Stimulated activated CD8-positive, alpha-beta memory T cell treated with anti-CD3 and anti-CD28 coated beads, Interleukin-4, amount 100 ng/mL, for 4 hours (primary cell): ENCODE measurements at places on chromosomes 12 and 14.

DNA sequence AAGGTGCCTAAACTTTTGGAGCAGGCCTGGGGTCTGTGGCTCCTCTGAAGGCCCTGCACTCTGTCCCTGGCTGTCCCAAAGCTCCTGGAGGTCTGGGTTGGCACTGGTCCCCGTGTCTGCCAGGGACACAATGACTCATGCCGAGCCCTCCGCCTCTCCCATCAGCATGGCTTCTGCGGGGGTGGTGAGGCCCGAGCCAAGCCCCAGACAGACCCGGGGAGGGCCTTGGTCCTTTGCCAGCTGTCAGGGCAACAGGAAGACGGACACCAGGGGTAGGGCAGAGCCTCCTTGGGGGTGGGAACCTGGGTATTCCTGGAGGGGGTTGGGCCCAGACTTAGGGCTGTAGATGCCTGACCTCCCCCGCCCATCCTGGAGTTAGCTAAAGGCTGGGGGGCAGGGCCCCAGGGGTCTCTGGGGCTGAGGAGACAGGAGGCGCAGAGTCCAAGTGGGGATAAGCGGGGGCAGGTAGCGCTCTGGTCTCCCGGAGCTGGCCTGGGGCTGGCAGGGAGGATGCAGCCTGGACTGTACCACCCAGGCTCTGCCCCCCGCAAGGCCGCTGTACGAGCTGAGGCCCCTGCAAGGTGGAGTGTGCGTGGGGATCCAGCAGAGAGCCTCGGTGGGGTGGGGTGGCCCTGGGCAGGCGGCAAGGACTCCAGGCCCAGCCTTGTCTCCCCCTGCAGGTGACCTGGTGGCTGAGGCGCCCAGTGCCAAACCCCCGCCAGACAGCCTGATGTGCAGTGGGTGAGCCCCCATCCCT lies 16.4 kb upstream of the PUS1 start:
- DNase-seq, result no peak

DNA sequence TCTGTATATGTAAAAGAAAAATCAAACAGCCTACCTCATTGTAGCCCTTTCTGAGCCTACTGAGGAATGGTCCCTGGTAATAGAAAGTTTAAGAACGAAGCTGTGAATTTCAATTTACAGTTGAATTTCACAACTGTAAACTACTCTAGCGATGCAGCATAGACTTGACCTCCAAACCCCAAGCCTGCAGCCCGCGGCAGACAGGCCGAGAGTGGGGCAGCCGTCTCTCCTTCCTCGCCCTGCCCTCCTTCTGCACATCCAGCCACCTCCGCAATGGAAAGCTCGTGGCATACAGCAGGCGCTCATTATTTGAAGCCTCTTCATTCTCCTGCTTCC lies 15.3 kb downstream of the RNASE2 start:
- no peak for DNase-seq

DNA sequence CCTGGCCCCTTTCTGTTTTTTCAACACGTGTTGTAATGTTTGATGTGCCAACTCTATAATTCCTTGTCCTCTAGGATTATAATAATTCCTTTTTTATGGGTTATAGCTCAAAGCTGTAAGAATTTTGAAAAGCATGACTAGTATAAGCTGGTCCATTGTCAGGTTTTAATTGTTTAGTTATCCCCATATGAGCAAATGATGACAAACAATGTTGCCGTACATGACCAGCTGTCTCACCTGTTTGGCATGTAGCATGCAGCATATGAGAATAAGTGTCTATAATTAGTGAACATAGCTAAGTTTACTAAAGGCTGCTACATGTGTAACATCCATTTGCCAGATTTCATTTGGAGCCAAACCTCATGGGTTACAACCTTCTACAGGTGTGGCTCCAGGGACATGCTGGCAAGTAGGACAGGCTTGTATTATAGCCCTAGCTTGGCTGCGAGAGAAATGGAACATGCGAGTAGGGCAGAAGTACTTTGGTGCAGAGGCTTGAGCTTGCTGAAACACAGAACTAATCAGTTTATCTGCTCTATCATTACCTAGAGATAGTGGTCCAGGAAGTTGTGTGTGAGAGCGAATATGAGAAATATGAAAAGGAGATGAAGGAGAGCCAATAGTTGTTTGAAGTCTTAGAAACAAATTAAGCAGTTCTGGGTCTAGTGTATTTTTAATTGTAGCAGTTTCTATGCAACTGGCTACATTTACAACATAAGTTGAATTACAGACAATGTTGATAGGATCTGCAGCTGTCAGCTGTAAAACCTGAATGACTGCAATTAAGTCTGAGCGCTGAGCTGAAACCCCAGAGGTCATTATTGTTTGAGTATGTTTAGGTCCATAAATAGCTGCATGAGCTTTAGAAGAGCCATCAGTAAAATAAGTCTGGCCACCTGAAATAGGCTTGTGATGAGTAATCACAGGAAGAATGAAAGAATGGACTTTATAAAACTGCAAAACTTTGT lies 22.6 kb upstream of the MAPKAPK5 start:
- DNase-seq, result no peak

DNA sequence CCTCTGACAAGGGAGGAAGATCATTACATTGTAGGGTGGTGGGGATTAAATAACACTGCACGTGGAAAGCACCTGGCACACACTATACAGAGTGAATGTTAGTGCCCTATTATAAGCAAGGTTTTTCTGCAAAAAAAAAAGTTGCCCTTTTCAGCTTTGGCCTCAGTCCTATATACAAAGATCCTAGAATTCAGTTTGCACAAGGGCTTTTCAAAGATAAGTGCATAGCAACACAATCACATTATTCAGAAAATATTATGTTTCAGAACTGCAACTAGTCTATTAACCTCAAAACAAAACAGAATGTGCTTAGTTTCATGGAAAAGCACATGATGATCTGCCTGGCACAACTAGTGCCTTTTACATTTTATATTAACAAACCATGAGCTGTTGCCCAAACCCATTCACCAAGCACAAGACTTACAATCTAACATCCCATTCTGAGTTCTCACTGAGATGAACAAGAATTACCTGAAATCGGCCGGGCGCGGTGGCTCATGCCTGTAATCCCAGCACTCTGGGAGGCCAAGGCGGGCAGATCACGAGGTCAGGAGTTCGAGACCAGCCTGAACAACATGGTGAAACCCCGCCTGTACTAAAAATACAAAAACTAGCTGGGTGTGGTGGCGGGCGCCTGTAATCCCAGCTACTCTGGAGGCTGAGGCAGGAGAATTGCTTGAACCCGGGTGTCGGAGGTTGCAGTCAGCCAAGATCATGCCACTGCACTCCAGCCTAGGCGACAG lies 1.8 kb downstream of the TM7SF3 start:
- no peak for DNase-seq

GRCh38 chr12:47035484-47035883 lies 43.9 kb upstream of the PCED1B start:
- DNase-seq, result no peak

- DNase-seq, result no peak
These were observed 54.9 kb downstream of the RAB35 start for GRCh38 chr12:120061575-120062214.

DNA sequence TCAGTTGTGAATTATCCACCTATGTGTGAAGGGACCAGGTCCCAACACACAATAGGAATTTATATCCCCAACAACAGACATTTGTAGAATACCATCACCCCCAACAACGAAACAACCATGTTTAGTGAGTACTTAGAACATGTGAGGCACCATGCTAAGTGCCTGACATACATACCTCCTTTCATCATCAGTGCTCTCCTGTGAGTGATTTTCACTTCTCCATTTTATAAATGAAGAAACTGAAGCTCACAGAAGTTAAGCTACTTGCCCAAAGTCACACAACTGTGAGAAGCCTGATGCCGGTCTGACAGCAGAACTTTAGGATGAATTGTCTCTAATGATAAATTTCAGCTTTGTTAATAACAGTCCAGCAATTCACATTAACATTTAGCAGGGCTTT lies 35.4 kb downstream of the SPTB start:
- no peak for DNase-seq

DNA sequence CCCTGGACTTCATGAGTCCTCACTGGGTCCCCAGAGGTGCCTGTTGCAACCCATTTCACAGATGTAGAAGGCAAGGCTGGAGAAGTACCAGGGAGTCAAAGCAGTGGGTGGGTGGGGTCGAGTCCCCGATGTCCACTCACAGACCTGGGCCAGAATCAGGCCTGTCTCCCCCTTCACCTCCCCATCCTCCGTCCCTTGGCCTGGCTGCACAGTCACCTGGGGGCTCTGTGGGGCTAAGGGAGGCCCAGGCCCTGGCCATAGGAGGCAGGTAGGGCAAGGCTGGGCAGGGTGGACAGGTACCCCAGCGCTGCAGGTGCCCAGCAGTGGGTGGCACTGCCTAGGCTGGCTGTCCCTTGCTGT lies 29.5 kb downstream of the RTL1 start:
- no peak for DNase-seq

DNA sequence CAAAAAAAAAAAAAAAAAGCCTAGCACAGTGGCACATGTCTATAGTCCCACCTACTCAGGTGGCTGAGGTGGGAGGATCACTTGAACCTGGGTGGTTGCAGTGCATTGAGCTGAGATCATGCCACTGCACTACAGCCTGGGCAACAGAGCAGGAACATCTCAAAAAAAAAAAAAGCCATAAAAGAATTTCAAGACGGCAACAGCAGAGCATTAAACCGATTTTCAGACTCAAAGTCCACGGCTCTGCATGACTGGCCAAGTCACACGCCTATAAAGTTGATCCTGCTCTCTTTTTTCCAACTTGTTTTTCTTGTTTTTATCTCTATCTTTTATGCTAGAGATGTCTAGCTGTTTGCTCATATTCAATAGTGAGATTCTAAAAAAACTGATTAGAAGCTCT lies 45.3 kb downstream of the FBXO34 start:
- no peak for DNase-seq

DNA sequence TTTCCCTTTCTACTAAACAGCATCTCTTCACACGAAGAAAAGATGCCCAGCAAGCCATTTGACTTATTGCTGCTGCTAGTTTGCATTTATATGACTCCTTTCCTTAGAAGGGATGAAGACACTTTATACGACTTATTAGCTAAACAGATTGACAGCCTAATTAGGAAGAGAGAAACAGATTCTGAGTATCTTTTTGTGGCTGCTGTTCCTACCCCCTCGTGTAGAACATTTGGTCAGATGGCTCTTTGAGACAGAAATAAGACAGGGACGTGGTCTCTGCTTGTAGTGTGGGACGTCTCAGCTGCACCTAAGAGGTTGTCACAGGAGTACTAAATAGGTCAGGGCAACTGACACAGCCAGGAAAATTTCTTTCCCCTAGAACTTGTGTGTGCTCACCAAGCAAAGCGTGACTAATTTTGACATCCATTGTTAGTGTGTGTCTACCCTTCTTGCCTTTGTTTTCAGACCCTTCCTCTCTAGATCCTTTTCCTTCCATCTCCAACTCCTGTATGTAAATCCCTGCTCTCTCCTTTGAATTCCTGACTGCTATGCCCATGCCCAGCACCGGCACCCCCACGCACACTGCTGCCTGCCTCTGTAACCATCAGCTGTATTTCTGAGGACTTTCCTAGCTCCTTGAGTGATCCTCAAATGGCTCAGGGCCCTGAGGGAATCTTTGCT lies 83.2 kb downstream of the DAD1 start:
- DNase-seq, result no peak

DNA sequence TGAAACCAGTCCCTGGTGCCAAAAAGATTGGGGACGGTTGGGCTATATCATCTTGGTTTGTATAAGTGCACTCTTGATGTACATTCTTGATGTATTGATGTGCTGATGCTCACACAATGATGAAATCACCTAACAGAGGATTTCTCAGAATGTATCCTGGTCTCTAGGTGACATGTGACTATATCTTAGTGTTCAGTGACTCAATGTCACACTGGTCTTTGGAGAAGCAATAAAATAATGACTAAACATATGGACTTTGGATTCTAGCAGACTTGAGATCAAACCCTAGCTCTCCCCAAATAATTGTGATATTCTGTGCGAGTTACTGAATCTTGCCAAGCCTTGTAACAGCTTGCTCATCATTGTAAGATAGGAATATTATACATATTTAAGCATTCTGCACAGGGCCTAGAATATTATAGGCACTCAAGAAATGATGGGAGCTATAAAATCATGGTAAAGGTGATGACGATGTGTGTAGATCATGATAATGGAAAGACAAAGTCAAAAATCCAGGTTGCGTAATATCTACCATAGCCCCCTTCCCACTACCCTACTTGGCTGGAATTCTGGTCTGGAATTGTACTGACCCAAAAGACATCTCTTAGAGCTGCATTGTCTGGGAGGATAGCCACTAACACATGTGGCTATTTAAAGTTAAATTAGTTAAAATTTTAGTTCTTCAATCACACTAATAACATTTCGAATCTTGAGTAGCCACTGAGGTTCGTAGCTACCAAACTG lies 117.6 kb upstream of the PWP1 start:
- DNase-seq, result no peak

- DNase-seq, result no peak
These were observed 1.4 kb upstream of the TRMT61A start for GRCh38 chr14:103527408-103528145.

DNA sequence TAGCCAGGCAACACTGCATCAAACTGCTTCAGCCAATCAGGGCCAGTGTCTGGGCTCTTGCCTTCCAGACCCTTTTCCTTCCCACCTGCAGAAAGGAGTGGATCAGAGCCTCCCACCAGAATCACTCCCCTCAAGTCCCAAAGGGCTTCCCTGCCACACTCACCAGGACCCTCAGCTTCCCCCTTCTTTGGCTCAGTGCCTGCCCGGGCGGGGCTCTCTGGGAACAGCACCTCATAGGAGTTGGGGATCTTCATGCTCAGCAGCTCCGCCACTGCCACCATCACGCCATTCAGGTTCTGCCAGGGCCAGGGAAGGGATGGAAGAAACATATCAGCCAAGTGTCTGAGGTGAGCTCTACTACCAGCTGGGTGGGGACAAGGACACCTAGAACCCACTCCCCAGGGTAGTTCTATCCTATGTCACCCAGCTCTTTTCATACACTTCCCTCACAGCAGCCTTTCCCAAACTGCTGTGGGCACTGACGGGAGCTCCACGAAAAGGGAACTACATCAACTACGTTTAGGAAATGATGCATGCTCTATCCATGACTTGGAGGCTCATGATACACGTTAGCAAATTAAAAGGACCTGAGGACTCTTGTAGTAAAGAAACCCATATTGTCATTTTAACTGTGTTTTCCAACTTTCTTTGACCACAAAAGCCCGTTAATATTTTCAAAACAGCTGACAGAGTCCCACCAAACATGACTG lies 9.4 kb upstream of the PRKAG1 start:
- DNase-seq, result no peak

- DNase-seq, result no peak
These were observed 26.9 kb downstream of the SIX1 start for GRCh38 chr14:60622210-60622916.

- DNase-seq, result no peak
These were observed 69.3 kb upstream of the C14orf180 start for GRCh38 chr14:104510216-104510615.

- no peak for DNase-seq
These were observed 73.8 kb upstream of the SRSF5 start for GRCh38 chr14:69693145-69693544.

GRCh38 chr12:101045486-101046464 lies 164.3 kb downstream of the SLC5A8 start:
- DNase-seq, result no peak
